ENCODE measurements at places on chromosomes 7 and 10.

DNA sequence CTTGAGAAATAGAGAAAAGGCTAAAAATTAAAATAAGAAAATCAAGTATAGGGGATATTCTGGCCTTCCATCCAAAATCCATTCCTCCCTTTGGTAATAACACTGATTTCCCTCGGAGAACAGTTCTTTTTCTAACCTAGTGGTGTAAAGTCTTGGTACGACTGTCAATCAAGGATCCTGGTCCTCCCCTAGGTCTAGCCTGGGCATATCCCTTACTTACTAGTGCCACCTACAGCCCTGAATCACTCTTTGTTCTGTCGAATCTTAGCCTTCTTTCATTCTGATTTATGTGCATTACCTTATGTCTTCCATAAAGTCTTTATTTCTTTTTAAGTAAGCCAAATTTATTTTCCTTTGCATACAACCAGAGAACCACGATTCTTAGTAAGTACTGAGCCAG, 298.7 kb upstream of the LRRTM3 start:
- no peak for DNase-seq

DNA sequence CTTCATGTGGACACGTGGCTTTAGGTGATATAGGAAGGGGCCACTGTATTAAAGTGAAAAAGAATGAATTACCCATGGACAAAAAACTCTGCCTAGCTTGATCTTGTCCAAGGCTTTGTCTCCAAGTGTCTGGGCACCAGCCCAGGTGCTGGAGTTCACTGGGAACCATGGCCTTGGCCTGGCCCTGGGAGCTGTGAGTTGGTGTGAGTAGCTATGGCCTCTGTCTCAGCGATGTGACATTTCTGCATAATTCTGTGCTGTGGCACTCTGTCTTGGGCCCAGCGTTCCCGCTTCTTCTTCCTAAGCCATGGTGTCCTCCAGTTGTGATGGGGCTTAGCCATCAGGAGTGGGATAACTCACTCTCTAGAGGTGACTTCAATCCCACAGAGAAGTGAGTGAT, 119.0 kb upstream of the PPP2R2D start:
- no peak for DNase-seq

DNA sequence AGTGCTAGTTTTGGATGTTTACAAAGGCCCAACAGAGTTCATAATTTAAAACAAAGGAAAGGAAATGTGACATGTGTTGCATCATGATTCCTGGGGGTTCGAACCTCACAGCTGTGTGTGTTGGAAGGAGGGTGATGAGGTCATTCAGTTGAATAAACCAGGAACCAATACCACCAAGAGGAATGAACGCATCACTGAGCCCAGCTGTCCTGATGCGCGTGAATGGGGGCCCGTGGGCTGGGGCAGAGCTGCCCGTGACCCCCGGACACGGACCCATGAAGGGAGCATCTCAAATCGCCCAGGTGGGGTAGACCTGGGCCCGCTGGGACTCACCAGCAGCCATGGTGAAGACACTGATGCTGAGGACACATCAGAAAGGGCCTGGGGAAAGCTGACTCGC, 33.0 kb downstream of the BRI3 start:
- no peak for DNase-seq

DNA sequence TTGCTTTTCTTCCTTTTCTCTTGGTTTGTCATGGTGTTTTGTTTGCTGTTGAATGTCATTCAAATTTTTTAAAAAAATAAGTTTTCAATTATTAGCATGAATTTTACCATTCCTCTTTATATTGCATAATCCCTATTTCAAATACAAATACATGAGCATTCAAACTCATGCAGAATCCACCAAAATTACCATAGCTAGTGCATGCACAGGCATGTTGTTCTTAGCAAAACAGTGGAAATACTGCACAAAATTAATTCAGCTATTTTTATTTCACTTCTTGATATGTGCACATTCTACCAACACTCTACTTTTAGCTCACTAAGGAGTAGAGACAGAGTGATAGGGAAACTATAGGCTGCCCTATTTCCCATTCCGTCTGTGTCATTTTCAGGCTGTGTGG, 670.1 kb upstream of the LRRN3 start:
- no peak for DNase-seq

- DNase-seq = no peak
These were observed 5.0 kb downstream of the ZYX start for GRCh38 chr7:143385891-143386781.

All from hindlimb muscle (tissue), 1 donor.